T follicular helper cell (primary cell): ENCODE measurements at places on chromosomes 6 and 20.
A peak's percentile ranks its signal among the peaks of the same experiment; 100 is the strongest.

- no peak for DNase-seq
Measured at GRCh38 chr20:53902968-53903651, 167.3 kb downstream of the BCAS1 start.

DNA sequence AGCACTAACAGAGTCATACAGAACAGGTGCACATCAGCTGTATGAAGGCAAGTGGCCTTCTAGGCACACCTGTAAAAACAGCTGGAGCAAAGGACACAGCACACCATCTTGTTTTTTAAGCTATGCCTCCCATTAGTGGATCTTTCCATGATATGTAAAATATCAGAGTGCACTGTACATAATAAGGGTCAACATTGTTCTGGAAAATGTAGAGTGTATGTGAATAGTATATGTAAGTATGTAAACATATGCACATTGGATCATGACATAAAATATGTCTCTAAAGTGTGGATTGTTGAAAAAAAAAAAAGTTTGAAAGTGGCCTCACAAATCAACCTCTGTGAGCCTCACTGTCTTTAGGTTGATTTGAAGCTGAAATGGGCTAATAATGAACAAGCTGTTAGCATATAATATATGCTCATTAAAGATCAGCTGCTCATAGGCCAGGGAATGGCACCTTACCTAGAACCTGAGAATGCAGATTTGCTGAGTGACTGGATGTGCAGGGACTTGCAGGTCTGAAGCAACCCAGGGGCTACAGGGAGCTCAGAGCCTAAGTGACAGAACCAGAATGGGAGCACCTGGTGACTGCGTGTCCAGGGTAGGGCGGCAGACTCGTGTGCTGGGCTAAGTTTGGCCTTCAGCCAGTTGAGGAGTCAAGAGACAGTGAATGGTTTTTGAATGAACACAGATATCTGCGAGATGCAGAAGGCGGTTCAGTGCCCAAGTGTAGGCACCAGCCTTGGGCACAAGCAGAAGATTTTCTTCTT, 198.6 kb downstream of the TMEM242 start:
- no peak for DNase-seq

GRCh38 chr6:45946352-45946751, 69.3 kb downstream of the CLIC5 start:
- DNase-seq = no peak

DNA sequence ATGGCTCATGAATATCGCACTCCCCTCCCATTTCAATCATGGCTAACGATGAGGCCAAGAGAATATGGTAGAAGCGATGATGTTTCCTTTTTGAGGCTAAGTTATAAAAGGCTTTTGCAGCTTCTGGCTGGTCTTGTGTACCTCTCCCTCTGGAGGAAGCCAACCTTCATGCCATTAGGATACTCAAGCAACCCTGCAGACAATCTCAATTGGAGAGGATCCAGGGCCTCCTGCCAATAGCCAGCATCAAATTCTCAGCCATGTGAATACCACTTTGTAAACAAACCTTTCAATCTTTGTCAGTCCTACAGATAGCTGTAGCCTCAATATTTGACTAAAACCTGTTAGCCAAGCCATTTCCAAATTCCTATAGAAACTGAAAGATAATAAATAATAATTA, 738.4 kb downstream of the KIF16B start:
- DNase-seq = no peak

DNA sequence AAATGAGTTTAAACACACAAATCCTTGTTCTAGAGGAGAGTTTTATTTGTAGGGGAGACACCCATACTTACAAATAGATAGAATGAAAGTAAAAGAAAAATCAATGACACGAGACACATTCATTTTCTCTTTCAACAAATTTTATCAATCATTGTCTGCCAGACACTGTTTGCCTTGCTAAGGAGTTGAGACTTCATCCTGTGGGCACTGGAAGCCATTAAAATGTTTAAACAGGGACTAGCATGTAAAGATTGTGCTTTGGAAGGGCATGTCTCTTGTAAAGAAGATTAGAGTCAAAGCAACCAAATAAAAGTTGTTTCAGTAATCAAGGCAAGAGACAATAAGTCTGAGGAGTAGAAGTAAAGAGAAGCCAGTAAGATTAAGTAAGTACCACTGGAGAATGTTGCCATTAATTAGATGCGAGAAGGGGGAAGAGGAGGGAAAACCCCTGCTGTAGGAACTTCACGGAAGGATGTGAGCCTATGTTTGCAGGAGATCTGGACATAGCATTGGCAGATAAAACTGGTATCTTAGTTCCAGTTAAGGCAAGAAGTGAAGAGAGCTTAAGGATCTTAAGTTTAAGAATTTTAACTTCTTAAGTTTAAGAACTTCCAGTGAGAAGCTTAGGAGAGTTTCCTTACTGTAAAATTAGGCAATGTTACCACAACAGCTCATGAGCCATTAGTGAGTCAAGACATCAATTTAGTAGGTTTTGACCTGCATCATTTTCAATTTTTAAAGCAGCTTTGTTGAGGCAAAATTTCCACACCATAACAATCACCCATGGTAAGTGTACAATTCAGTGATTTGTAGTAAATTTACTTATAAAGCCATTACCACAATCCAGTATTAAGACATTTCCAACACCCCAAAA, 117.0 kb upstream of the UST start:
- no peak for DNase-seq

DNA sequence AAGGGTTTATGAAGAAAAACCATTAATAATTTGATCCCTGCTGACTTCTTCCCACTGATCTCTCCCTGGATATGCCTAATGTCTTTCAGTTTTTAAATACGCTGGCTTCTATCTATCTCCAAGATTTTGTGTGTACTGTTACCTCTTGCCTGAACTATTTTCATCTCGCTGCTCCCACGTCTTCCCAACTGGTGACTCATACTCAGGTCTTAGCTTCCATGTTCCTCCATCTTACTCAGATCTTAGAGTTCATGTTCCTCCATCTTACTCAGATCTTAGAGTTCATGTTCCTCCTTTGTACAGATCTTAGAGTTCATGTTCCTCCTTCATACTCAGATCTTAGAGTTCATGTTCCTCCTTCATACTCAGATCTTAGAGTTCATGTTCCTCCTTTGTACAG, 21.6 kb downstream of the GPR6 start:
- no peak for DNase-seq

DNA sequence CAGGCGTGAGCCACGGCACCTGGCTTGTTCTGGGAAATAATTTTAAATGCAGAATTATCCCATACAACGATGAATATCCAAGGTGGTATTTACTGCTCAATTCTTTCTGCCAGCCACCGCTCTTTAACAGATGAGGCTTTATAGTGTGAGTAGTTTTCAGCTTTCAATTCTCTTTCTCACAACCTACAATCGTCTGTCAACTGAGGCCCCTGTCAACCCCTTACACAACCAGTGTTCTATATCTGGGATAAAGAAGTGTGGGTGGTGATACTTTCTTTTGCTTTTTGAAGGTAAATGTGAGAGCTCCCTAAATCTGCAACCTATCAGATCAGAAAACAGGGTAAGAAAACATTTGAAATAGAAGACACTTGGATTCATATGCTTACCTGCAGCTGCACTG, 22.5 kb downstream of the STAU1 start:
- no peak for DNase-seq

DNA sequence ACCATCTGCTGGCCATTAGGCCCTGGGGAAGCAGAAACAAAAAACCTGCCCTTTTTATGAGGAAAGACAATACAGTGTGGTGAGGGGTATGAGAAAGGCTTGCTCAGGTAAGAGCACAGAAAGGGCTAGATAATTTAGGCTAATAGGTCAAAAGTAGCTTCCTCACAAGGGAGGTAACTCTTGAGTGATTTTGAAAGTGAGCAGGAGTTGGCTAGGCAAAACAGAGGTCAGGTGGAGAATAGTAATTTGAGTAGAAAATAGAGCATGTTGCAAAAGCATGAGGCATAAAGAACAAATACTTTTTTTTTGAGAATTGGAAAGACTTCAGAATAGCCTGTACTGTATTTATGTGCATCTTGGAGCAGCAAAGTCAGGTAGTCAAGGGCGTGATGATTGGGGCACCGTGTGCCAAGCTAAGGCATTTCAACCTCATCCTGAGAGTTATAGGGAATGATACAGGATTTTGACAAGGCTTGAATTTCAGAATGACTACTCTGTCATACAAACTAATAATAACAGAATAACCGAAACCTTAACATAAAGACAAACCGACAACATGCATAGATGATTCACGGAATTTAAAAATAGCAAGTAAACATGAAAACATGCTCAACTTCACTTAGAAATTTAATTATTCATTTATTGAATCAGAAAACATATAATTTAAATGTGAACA, 123.0 kb upstream of the ENPP5 start:
- DNase-seq = no peak

GRCh38 chr6:7243179-7243981, 69.6 kb downstream of the SSR1 start:
- peak; percentile 22 for DNase-seq

- DNase-seq = no peak
Measured at GRCh38 chr6:148657048-148657447, 89.8 kb upstream of the UST start.
